ENCODE measurements at places on chromosomes 4 and X. TPM values are rescaled to one million over a fixed set of nuclear protein-coding genes. Genes with fewer than 3 reads are reported as not detected.

CT45A3 gene
- not detected for total RNA-seq

SLC34A2 gene
- not detected for total RNA-seq

GAGE12H gene
- not detected for total RNA-seq

DNA sequence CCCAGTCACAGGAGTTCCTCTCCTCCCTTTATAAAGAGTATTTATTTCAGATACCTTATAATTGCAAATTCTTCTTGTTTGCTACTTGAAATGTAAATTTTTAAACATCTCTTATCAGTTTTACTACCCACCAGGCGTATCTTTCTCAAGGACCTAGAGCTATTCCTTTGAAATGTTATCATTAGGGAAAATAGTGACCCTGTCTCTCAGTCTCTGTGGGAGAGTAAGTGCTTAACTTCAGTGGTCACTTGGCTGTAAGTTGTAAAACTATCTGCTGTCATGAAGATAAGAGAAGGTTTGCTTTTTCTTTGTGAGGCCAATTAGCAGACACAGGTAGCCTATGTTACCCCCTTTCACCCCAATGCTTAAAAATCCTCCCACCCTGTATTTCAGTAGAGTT, 241.6 kb downstream of the TACR3 start:
- H3K27ac ChIP-seq = no peak overlapping the region
- no peak for DNase-seq
- H3K4me3 ChIP-seq = no peak overlapping the region
- no peaks in the 10 kb centered on the region for H3K27me3 ChIP-seq
- H3K36me3 ChIP-seq = no peaks in the 10 kb centered on the region

DNA sequence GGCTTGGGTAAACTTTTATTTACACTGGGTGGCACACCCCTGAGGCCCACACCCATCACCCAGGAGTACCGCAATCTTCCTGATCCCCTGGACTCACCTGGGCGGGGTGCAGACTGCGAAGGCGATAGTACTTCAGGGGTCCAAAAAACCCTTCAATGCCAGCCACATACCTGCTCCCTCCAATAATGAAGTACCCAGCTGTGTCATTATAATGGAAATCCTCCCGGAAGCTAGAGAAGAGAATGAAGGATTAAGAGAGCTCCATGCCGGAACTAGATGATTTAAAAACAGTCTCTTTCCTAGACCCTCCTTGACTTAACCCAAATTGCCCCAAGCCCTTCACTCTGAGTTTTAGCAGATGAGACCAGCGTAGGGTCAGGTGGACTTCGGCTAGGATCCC, 40.9 kb downstream of the SEL1L3 start:
- H3K4me1 ChIP-seq = no peaks in the 10 kb centered on the region
- DNase-seq = no peak
- H3K27me3 ChIP-seq = no peaks in the 10 kb centered on the region
- no peak overlapping the region for H3K27ac ChIP-seq
- peaks cover 53% of the 10 kb centered on the region for H3K36me3 ChIP-seq

- H3K27ac ChIP-seq = no peak overlapping the region
- no peak overlapping the region for H3K4me3 ChIP-seq
- H3K27me3 ChIP-seq = no peaks in the 10 kb centered on the region
- H3K4me1 ChIP-seq = no peaks in the 10 kb centered on the region
These were observed 41.6 kb downstream of the TMA16 start for GRCh38 chr4:163536091-163536490.

DNA sequence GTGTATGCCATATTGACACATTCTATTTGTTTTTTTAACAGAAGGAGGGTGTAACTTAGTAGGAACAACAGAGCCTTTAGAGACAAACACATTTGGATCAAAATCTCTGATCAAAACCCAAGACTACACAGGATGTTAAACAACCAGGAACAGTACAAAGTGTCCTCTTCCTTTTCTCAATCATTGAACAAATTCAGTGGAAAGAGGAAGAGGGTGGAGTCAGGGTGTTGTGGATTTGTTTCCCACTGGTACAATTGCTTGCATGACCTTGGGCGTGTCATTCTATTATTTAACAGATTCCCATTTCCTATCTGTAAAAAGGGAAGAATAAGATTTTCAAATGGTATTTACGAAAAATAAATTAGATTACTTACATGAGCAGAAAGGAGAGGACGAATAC, 1162.8 kb upstream of the PRKX start:
- H3K27me3 ChIP-seq = no peaks in the 10 kb centered on the region
- no peaks in the 10 kb centered on the region for H3K36me3 ChIP-seq
- no peak for DNase-seq
- no peak overlapping the region for H3K27ac ChIP-seq
- H3K4me3 ChIP-seq = no peak overlapping the region
- H3K4me1 ChIP-seq = no peaks in the 10 kb centered on the region

DNA sequence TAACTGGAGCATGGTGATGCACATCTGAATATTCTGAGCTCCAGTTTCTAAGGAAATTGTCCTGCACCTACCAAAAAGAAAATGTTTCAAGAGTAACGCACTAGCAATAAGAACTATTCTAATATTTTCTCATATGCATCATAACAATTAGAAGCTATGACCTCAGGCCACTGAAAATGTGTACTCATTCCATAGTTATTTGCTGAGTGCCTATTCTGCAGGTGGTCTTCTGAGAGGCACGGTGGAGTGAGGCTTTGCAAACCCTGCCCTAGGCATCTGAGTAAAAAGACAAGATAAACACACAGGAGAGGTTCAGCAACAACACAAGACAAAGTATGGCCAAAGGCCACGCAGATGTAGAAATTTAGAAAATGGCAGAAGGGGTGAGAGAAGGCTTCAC, 23.7 kb downstream of the SLC10A6 start:
- H3K27me3 ChIP-seq = no peaks in the 10 kb centered on the region
- H3K27ac ChIP-seq = no peak overlapping the region

- no peak overlapping the region for H3K4me3 ChIP-seq
- H3K27me3 ChIP-seq = no peaks in the 10 kb centered on the region
- no peak overlapping the region for H3K27ac ChIP-seq
- H3K4me1 ChIP-seq = no peaks in the 10 kb centered on the region
These were observed 36.9 kb downstream of the INTU start for GRCh38 chr4:127669691-127670090.

GRCh38 chr4:81659051-81659450, 187.3 kb upstream of the RASGEF1B start:
- no peak for DNase-seq
- no peak overlapping the region for H3K27ac ChIP-seq
- no peaks in the 10 kb centered on the region for H3K27me3 ChIP-seq
- H3K4me1 ChIP-seq = no peaks in the 10 kb centered on the region
- no peaks in the 10 kb centered on the region for H3K36me3 ChIP-seq

DNA sequence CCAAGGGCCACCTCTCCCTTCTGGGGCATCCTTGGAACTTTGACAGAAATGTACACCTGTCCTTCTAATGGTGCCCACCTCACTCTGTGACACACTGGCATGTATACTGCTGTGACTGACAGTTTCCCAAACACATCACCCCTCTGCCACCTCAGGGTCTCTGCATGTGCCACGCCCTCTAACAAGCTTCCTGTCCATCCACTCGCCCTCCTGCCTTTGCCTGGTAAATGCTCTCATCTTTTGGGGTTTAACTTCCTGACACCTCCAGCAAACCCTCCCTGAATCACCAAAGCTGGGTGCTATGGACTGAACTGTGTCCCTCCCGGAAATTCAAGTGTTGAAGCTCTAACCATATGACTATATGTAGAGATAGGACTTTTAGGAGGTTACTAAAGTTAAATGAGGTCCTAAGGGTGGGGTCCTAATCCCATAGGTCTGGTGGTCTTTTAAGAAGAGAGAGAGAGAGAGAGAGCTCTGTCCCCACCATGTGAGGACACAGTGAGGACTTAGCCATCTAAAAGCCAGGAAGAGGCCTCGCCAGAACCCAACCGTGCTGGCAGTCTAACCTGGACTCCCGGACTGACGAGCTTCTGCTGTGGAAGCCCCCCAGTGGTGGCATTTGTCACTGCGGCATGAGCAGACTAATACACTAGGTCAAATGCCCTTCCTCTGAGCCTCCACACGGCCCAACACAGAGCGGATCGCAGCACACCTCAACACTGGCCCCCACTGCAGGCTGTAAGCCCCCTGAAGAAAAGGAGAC, 95.6 kb downstream of the AFAP1 start:
- H3K27me3 ChIP-seq = no peaks in the 10 kb centered on the region
- peak overlapping the region; percentile 13 for H3K27ac ChIP-seq
- no peak overlapping the region for H3K4me3 ChIP-seq
- peaks cover 20% of the 10 kb centered on the region for H3K4me1 ChIP-seq

GRCh38 chr4:75724867-75725724, 719 bp downstream of the USO1 start:
- peaks cover 56% of the 10 kb centered on the region for H3K4me1 ChIP-seq
- H3K4me3 ChIP-seq = peak overlapping the region; percentile 100
- DNase-seq = peak; percentile 65
- H3K36me3 ChIP-seq = peaks cover 20% of the 10 kb centered on the region

DNA sequence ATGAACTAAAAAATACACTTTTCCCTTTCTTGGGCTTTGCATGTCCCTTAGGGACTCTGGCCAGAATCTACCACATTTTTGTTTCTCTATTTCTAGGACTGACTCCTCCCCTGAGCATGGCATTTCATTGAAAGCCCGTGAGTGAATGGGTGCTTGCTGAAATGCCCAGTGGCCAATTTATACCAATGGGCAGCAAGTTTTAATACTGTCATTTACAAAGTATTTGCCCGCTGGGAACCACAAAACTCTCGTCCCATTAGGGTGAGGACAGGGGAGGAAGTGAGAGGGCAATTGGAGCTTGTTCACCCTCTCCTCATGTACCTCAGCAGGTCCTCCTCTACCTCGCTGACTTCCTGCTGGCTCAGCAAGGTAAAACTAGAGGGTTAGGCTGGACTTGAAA, 1.1 kb downstream of the SRPX2 start:
- H3K27ac ChIP-seq = no peak overlapping the region
- no peaks in the 10 kb centered on the region for H3K4me1 ChIP-seq
- no peak for DNase-seq
- no peaks in the 10 kb centered on the region for H3K36me3 ChIP-seq

DNA sequence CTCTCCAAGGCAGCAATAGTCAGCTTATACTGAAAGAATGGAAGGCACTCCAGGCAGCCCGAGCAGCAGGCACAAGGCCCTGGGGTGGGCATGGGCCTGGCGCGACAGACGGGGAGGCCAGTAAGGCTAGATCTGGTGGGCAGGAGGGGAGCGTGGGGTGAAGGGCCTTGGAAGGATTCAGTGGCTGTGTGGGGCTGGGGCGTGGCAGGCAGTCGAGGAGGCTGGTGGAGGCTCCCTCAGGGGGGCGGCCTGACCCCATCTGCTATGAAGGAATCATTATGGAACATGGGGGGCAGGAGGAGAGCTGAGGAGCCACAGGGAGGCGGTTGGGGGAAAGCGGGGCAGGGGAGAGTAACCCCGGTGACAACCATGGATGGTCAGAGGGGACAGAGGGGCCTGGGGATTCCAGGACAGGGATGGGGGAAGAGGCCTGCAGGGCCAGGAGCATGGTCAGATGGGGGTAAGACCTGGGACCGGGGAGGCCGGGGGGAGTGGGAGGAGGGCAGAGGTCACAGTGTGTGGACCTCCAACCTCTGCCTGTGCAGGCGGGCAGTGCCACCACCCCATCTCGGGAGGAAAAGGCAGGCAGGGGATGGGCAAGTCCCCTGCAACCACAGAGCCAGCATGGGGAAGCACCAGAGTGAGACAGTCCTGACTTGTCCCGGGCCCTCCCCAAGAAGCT, 70.3 kb downstream of the ACOX3 start:
- no peaks in the 10 kb centered on the region for H3K36me3 ChIP-seq
- no peaks in the 10 kb centered on the region for H3K27me3 ChIP-seq
- no peaks in the 10 kb centered on the region for H3K4me1 ChIP-seq
- H3K27ac ChIP-seq = no peak overlapping the region
- DNase-seq = no peak

DNA sequence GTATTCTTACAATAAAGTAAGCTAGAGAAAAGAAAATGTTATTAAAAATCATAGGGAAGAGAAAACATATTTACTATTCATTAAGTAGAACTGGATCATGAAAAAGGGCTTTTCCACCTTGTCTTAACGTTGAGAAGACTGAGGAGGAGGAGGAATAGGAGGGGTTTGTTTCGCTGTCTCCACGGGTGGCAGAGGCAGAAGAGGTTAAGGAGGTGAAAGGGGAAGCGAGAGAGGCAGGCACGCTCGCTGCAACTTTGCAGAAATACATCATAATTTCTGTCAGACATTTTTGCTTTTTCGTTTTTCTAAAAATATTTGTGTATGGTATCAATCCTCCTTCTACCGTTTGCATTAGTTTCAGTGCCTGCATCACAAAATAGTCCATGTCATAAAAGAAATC, 2375.1 kb upstream of the AGA start:
- H3K4me1 ChIP-seq = no peaks in the 10 kb centered on the region
- H3K36me3 ChIP-seq = no peaks in the 10 kb centered on the region
- H3K27ac ChIP-seq = no peak overlapping the region
- no peak for DNase-seq
- no peaks in the 10 kb centered on the region for H3K27me3 ChIP-seq

- DNase-seq = no peak
- no peak overlapping the region for H3K4me3 ChIP-seq
- peaks cover 4% of the 10 kb centered on the region for H3K27me3 ChIP-seq
- H3K4me1 ChIP-seq = peaks cover 2% of the 10 kb centered on the region
- H3K27ac ChIP-seq = no peak overlapping the region
- H3K36me3 ChIP-seq = no peaks in the 10 kb centered on the region
These were observed 46.8 kb downstream of the RGS12 start for GRCh38 chr4:3339577-3339976.

- DNase-seq = no peak
- H3K27ac ChIP-seq = no peak overlapping the region
- no peaks in the 10 kb centered on the region for H3K4me1 ChIP-seq
- H3K4me3 ChIP-seq = no peak overlapping the region
- no peaks in the 10 kb centered on the region for H3K27me3 ChIP-seq
These were observed 146.1 kb downstream of the RBM46 start for GRCh38 chr4:154927126-154927680.

- no peaks in the 10 kb centered on the region for H3K27me3 ChIP-seq
- no peak overlapping the region for H3K27ac ChIP-seq
- H3K4me1 ChIP-seq = no peaks in the 10 kb centered on the region
These were observed 77.4 kb upstream of the CPEB2 start for GRCh38 chr4:14924812-14925344.

Measured in activated CD4-positive, alpha-beta memory T cell treated with anti-CD3 and anti-CD28 coated beads, Interleukin-2, amount 10 ng/mL, durations not matched to agents 7 days and 5 days (primary cell).